ENCODE measurements at places on chromosomes 11 and 22.

- peak; percentile 81 for DNase-seq
These were observed 76.0 kb upstream of the WNT7B start for GRCh38 chr22:46052801-46053562.

DNA sequence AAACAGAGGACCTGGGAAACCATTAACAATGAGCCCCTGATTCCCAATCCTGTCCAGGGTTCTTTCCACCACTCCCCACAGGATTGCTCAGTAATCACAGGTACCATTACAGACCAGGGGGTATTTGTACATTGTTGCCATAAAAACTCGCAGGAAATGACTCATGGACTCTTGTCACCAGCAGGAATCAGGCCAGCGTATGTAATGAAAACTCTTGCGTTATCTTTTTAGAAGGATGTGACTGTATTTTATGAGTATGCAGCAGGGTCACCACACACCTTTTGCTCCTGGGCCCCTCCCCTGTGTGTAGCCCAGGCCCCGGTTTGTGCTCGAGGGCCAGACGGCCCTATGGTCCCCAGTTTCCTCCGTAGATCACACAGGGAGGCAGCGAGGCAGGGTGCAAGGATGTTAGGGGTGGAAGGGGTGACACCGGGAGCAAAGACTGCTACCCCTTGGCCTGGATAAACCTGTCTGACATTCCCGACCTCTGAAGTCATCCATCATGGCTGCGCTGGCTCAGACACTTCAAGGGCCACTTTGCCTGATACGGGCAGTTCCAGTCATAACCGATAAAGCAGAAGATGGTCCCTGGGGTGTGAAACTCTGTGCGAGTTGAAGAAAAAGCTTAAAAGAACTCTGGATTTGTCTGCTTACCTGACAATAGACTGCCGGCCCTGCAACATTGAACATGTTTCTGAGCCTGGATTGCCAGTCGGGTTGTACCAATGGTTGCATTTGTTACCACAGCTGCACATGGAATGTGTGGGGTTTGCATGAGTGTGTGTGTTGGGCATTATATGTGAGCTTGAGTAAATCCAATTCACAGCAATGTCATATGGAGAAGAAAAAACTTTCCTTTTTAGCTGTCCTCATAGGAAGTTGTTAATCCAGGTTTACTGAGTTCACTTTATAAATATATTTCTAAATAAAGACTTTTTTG lies 56.9 kb downstream of the MICAL2 start:
- no peak for DNase-seq

DNA sequence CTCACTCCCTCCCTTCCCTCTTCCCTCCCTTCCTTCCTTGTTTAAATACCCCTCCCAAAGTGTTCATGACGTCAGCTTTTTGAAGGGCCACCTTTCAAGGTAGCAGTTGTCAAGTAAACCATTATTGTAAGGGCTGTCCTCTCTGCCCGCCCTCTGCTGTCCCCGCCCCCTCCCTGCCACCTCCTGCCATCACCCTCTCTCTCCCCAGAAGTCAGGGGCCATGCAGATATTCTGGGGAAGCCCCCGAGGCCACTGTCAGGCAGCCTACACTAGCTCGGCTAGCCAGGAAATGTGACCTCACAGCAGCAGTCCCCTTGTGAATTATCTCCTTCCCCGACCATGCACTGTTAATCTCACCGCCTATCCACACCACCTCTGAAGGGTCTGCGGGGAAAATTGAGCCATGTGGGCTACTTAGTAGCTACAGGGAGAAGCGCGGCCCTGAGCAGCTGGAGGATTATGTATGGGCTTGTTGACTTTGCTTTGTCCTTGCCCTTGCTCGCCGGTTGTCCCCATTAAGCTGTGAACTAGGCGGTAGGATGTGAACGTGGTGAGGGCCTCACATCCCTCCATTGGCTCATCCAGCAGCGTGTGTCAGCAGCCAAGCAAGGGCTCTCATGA lies 42.1 kb upstream of the ATXN10 start:
- DNase-seq = no peak

DNA sequence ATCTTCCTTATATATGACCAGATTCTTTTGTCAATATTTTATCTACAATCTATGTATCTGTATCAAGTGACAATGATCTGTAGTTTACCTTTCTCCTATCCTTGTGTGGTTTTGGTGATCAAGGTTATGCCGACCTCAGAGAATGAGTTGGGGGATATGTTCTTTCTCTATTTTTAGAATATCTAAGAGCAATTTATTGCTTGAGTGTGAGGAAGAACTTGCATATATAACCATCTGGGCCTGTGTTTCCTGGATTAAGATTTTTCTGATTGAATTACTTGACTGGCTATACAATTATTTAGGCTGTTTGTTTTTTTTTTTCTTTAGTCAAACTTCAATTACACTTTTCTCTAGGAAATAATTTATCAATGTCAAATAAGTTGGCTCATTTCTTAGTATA lies 14.0 kb upstream of the C22orf39 start:
- no peak for DNase-seq

GRCh38 chr11:134639586-134640330 lies 227.7 kb upstream of the B3GAT1 start:
- no peak for DNase-seq

GRCh38 chr11:134144744-134145143 lies 75.9 kb downstream of the JAM3 start:
- DNase-seq = no peak

DNA sequence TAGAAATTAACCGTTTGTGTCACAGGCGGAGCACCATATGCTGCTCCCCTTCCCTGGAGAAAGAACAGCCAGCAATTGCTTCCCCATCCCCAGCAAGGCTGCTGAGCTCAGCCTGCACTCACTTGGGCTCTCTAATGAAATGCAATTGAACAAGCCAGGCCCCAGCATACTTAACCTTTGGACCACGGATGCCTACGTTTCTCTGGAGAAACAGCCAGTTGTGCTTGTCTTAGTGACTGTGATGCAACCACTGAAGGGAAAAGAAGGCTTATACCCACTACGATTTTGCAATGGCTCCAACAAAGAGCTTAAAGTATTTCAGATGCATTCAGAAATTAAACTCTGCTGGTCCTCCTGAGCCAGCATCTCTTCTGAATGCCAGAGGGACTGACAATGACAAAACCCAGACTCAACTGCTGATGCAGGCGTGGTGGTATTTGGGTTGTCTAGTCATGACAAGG lies 51.3 kb upstream of the SESN3 start:
- no peak for DNase-seq

DNA sequence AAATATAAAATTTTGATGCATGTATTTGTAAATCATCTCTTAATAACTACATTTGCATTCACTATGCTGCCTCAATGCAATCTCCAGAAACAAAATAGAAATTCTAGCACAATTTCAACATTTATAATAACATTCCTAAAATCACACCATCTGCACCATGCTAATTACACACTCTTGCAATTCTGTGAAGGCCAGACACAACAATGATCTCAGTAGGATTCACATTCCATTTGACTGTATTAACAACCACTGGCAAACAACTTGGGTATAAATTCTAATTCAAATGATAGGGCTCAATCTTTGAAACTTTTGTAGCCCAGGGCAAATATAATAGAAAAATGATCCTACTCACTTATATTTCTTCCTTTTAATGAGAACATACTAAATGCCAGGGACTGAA lies 25.9 kb downstream of the RAB6A start:
- no peak for DNase-seq

- DNase-seq = no peak
These were observed 3.5 kb downstream of the ZNF74 start for GRCh38 chr22:20397498-20397897.

GRCh38 chr11:15944460-15944859 lies 411.9 kb downstream of the SOX6 start:
- no peak for DNase-seq

GRCh38 chr11:92276773-92277172 lies 52.2 kb downstream of the FAT3 start:
- no peak for DNase-seq

DNA sequence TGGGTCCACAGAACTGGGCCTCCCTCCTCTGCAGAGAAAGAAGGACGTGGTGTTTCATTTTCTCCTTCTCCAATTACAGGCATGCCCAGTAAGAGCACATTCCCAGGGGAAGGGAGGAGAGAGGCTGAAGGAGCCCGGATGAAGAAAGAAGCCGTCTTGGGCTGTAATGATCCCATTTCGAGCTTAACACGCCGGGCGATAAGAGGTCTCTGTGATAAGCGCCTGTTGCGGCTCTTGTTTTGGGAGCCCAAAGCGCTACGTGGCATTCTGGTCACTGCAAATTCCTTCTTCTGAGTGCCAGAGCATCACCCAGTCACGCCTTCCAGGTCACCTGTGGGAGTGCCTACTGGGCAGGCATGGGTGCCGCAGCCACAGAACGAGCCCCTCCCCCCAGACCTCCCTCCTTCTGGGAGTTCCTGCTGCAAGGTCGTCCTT lies 57.5 kb downstream of the ANO1 start:
- no peak for DNase-seq

DNA sequence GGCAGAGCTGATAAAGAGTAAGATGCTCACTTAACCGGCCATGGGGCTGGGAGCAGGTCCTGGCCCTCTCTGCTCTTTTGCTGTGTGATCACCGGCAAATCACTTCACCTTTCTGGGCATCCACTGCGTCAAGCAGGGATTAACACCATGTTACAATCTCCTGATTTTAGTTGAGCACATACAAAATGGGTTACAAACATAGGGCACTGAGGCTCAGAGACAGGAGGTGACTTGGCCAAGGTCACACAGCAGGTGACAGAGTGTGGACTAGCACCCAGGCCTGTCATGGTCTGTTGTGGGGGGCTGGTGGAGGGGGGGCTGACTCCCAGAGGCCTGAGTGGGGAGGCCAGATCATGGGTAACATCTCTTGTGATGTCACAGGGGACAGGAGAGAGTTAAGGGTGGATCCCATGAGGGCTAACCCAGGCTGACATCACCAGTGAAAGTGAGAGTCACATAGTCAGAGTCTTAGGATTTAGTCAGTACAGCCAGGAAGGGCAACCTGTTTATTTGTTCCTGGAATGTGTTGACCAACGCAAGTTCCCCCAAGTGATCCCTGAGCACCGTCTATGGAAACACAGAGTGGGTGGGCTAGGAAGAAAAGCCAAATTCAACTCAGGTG lies 27.8 kb downstream of the GDPD5 start:
- DNase-seq = no peak

GRCh38 chr22:36386900-36387708 lies 663 bp downstream of the MYH9 start:
- DNase-seq = peak; percentile 61

DNA sequence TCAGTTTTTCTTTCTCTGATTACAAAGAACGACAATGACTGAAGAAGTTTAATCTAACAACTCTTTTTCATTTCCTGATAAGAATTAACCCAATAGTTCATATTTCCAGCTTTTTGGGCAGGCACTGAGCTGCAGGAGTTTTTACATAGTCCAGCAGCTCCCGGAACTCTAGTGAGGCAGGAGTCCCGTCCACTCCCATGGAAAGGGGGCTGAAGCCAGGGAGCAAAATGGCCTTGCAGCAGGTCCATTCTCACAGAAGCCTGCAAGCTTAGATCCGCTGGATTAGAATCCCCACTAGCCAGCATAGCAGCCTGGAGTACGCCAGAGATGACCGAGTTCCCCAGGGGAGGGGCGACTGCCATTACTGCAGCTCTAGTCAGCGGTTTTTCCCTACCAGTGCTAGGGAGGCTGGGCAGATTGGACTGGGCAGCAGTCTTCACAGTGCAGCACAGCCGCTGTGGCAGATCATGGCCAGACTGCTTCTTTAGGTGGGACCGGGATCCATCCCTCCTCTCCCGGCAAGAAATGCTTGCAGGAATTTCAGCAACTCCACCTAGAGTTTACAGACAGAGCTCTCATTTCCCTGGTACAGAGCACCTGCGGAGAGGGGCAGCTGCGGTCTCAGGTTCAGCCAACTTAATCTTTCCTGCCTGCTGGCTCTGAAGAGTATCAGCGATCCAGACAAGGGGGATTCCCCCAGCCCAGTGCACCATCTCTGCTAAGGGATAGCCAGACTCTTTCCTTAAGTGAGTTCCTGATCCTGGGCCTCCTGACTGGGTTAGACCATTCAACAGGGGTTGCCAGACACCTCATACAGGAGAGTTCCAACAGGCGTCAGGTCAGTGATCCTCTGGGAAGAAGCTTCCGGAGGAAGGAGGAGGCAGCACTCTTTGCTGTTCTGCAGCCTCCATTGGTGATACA lies 742 bp upstream of the CASP4 start:
- DNase-seq = no peak

GRCh38 chr11:1303973-1304372 lies 5.5 kb downstream of the TOLLIP start:
- DNase-seq = no peak

- no peak for DNase-seq
These were observed 53.0 kb downstream of the KCNA4 start for GRCh38 chr11:29963796-29964195.

DNA sequence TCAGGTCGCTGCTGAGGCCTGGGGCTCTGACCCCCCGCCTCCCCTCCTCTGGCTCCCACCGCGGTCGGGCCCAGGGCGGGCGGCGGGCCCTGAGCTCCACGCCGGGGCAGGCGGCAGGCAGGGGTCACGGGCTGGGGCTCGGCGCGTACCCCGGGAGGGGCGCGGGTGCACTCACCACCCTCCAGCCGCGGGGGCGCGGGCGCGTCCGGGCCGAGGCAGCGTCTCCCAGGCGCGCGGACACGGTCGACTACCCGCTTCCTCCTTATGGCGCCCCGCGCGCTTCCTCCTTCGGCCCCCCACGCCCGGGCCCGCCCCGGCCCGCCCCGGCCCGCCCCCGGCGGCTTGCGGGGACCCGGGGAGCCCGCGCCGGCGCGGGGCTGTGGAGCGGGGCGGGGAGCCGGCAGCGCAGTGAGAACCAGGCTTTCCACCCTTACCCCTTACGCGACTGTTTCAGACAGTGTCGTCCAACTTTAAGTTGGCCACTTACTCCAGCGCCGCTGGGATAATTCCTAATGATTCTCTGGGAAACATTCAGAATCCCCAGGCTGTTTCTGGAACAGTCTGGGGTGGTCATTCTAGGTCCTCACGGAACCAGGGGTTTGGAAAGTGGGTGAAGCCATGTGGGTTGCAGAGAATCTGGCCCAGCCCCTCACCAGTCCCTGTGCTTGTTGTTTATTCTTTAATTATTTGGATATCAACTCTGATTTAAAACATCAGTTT lies at the start of gene BID:
Gene BID, minus strand, starts transcription at position 264 of the 720 bp plus-strand sequence. CDS start 24,353 bp downstream, outside the sequence.
- peak; percentile 55 for DNase-seq

DNA sequence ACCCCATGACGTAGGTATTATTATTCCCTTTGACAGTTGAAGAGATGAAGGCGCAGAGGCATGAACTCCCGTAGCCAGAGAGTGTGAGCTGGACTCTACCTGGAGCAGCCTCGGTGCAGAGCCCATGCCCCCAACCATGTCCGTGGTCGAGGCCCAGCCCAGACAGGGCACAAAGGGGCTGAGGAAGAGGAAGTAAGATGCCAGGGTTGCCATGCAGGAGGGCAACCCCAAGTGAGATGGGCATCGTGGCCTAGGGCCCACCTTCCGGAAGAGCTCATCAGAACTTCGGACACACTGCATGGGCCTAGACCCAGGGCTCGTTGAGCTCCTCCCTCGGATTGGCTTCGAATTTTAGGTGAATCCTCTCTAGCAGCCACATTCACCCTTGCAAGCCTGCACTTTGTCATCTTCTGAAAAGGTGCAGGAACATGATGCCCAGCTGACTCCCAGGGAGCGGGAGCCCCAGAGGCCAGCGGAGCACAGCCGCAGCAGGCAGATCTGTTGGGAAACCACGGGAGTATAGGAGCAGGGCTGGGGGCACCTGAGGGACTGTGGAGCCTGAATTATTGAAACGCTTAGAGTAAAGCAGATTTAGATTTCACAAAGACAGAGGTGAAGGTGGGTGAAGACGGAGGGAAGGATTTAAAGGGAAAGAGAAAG lies 29.0 kb upstream of the JAM3 start:
- DNase-seq = no peak

- no peak for DNase-seq
These were observed 79.3 kb upstream of the PRR5 start for GRCh38 chr22:44622679-44623078.

Measured in MM.1S (cell line).